ENCODE measurements at places on chromosomes 2 and 18.

- DNase-seq: no peak
Measured at GRCh38 chr2:216033403-216033802, 20.1 kb upstream of the MREG start.

DNA sequence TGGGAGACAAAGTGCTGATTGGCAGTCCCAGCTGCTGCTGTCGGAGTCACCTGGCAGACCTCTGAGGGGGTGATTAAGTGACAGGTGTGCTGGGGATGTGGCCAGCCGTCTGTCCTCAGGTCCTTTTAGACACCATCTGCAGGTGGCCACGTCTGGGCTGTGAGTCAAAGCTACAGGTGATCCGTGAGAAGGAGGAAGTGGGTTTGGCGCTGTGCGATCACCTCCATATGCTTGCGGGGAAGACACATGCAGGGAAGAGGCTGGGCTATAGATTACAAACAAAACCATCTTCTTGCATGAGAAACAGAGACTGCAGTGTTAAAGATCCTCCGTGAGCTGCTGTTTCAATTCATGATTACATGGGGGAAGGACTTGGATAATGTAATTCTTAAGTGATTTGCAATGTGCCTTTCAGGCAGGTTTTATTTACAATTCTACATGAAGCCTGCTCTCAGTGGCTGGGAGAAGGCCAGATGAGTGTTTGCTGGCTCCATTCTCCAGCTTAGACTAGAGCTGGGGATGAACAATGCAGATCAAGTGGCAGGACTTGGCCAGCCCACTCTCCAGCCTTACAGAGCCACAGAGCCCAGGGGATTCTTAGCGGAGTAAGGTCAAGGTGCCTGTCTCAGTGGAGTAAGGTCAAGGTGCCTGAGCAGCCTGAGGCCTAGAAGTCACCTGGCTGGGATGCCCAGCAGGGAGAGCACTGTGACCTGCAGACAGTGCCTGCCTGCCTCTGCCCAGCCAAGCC lies 87.8 kb downstream of the LYPD1 start:
- DNase-seq: no peak

GRCh38 chr2:51971136-51971535 lies 939.2 kb upstream of the NRXN1 start:
- DNase-seq: no peak

DNA sequence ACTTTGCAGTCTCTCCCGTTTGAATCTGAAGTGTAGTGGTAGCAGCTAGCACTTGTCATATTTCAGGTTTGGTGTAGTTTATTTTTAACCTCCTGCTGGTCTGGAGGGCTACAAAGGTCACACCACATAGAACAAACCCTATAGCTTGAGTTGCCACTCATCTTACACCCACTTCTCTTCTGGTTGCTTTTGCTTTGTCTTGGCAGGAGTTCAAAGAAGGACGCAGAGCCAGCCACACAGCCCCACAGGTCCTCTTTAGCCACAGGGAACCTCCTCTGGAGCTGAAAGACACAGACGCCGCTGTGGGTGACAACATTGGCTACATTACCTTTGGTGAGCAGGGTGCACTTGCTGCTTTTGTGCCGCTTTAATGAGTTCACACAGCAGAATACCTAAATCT lies 15.6 kb upstream of the GPBAR1 start:
- no peak for DNase-seq

DNA sequence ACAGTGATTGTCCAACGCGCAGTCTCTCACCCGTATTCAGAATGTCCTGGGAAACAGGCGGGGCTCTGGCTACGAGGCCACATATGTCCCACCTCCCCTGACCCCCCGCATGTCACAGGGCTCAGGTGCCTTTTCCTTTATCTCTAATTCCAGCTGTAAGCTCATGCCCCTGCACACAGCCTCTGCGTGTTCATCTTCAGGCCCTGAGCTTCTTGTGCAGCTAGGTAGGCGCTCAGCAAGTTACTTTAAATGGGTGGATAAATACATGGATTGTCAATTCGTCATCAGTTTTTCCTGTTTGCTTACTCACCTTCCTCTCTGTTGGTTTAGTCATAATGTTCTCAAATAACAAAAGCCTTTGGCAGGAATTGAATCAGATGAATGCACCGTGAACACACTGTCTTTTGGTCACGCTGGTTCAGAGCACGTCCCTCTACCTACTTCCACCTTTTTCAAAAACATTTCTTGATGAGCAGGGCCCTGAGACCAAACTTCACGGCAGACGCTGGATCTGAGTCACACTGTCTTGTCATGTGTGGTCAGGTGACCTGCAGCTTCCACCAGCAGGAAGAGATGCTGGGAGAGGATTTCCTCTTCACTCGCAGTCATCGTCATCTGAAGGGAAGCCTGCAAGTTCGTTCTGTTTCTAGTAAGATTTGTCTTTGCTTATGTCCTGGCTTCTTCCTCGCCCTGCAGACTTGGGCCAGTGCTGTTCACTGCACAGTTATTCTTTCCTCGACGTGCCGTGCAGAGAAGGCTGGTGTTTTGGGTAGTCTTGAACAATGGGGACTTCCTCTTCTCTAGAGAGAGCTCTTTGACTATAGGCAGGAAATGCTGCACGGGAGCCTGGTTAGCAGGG lies 138.1 kb downstream of the PTGR3 start:
- peak; percentile 55 for DNase-seq

- no peak for DNase-seq
Measured at GRCh38 chr2:144432921-144433320, 87.0 kb downstream of the ZEB2 start.

- no peak for DNase-seq
Measured at GRCh38 chr18:30510882-30511281, 531.7 kb downstream of the DSC3 start.

GRCh38 chr2:115460008-115460407 lies 1017.6 kb downstream of the DPP10 start:
- DNase-seq: no peak

DNA sequence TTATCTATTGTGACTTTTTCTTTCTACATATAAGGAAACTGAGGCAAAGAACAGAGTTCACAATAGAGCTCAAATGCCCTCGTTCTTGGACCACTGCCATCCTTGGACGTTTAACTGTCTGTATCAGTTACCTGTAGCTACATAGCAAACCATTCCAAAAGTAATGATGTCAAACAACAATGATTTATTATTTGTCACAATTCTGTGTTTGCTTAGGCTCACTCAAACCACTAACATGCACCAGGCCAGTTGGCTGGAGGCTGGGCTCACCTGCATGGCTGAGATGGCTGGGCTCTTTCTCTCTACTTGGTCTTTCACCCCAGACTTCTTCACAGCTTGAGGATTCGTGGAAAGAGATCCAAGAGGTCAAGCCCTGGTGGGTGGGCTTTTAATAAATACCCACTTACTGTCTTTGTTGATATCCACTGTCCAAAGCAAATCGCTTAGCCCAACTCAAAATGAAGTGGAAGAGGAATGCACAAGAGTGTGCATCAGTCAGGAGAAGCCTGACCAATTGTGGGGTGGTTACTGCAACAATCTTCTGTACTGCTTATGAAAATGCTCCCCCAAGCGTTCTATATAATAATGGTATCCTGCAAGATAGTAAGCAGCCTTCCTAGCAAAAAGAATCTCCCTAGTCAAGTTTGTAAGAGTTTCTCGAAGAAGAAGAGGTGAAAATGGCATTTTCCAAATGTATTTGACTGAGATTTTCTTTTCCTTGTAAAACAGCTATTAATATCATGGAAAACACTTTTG lies 163.5 kb upstream of the NT5C1B start:
- DNase-seq: no peak

DNA sequence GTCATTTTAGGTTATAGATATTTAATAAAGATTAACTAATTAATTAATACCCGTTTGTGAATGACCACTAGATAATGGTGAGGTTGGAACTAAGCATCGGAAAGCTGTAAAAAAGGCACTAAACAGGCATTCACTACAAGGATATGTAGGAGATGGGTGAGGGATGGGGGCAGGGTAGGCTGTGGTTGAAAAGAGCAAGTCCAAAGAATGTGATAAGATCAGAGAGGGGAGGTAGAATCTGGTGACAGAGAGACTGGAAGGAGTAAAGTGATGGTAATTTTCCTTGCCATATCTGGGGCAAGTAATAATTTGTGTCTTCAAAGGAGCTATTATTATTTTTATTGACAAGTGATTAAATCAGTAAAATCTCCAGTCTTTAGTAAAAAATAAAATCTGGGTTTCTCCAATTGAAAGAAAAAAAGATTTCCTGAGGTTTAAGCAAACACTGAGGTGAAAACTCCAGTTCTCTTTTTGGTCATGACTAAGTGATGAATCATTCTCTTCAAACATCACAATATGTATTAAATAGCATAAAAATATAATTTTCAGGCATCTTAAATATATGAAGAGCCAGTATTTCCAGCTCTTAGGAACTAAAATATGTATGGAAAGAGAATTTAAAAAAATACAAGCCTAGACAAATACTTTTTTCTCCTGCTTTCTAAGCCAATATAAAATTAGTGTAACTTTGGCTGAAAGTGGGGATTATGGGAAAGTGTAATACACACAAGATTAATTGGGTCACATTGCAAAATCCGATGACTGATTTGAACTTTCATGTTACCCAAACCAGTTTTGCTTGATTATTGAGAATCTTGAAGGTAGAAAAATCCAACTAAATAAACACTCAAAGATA lies 259.1 kb upstream of the RBMS1 start:
- DNase-seq: peak; percentile 76

DNA sequence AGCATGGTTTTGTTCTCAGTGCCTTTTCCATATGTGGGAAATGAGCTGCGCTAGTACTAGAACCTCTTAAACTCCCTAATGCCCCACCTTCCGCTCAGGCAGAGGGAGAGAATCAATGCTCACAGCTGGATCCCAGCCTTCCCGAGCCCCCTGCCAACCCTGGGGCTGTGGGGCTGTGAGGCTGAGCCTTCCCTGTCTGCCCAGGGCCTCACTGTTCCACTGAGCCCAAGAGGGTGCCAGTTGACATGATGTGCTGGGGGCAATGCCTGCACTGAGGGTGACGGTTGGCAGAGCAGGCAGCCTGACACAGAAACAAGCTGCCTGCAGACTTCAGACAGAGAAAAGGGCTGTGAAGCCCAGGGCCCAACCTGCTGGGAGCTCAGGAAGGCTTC lies 602.4 kb upstream of the RAB6C start:
- DNase-seq: no peak

- DNase-seq: no peak
Measured at GRCh38 chr2:133982256-133982655, 271.6 kb upstream of the MGAT5 start.

- peak; percentile 66 for DNase-seq
Measured at GRCh38 chr2:70124983-70125480, 37.8 kb downstream of the PCBP1 start.

- no peak for DNase-seq
Measured at GRCh38 chr2:20483194-20483895, 36.5 kb downstream of the RHOB start.

- no peak for DNase-seq
Measured at GRCh38 chr2:55153584-55154299, 78.4 kb downstream of the CLHC1 start.

DNA sequence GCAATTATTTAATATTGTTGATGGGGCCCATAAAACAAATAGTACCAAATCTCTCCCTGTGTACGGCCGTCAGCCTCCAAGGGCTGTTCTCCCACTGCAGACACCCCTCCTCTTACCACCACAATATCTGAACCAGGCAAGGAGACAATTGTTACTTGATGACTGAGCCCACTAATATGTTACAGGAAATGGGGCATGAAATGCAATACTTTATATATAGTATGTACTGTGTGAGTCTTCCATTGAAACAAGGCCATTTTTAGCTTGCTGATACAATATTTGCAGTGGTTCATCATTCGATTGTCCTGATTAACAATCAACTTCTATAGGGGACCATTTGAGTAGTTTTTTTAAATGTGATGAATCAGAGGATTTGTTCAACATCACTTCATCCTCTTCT lies 307.3 kb downstream of the GBX2 start:
- DNase-seq: no peak

- no peak for DNase-seq
Measured at GRCh38 chr2:203083328-203083727, 68.7 kb downstream of the NBEAL1 start.

- no peak for DNase-seq
Measured at GRCh38 chr2:179235463-179236108, 29.0 kb downstream of the SESTD1 start.

- no peak for DNase-seq
Measured at GRCh38 chr18:22608847-22609246, 191.1 kb upstream of the CTAGE1 start.

GRCh38 chr2:146214394-146214929 lies 1630.4 kb upstream of the ACVR2A start:
- DNase-seq: no peak

DNA sequence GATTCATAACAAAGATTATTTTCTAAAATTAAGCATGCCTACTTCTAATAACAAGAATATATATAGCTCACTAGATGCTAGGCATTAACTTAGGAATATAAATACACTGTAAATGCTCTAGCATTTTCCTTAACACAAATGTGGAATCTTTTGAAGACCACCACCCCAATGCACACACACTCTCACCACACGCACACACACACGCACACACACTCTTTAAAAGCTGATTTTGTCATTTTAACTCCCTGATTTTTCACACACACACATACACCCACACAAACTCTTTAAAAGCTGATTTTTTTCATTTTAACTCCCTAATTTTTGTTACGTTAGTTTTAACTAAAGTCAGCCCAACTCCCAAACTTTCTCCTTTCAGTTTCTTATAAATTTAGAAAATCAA lies 3.0 kb downstream of the COL5A2 start:
- DNase-seq: no peak

- no peak for DNase-seq
Measured at GRCh38 chr2:73451263-73451972, 65.8 kb downstream of the ALMS1 start.

GRCh38 chr18:4069183-4069582 lies 385.9 kb downstream of the DLGAP1 start:
- DNase-seq: no peak

- DNase-seq: no peak
Measured at GRCh38 chr2:219434718-219435525, at the start of gene SPEG. SPEG (plus strand) TSS chr2:219434843; CDS start chr2:219434978, 135 bp downstream.

GRCh38 chr2:44969936-44970335 lies 28.4 kb downstream of the SIX3 start:
- DNase-seq: no peak

DNA sequence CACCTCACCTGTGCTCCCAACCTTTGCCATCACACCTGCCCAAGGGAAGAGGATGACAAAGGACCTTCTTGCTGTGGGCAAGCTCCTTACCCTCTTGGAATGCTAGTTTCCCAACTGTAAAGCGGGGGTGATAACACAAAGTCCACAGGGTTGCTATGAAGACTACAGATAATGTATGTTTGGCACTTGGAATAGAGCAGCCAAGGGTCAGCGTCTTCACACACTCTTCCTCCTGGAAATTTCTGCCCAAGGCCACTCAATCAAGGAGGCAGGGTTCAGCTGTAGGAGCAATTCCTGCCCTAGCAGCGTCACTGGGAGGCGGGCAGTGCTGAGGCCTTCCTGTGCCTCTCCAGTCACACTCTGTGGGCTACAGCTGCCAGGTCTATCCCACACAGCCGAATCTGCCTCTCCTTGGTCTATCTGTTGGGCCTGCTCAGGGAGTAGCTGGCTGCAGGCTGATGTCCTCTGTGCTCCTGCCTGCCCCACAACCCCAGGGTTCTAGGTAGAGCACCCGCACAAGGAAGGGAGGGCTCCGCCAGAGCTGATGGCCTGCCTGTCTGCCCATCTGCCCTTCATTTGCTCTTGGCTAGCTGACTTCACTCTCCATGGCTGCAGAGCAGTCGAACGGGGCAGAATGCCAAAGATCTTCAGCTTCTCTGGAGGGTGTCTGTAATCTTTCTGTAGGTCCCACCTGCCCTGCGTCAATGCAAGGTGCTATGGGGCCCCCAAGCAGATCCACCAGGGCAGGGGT lies 91.9 kb downstream of the MRO start:
- no peak for DNase-seq

GRCh38 chr2:9102861-9103662 lies 99.6 kb upstream of the MBOAT2 start:
- DNase-seq: peak; percentile 84

GRCh38 chr2:120936476-120937334 lies 201.0 kb downstream of the GLI2 start:
- DNase-seq: no peak

Data from mesendoderm (in vitro differentiated cells).